ENCODE measurements at places on chromosomes 6 and 20.
A peak's percentile ranks its signal among the peaks of the same experiment; 100 is the strongest.

DNA sequence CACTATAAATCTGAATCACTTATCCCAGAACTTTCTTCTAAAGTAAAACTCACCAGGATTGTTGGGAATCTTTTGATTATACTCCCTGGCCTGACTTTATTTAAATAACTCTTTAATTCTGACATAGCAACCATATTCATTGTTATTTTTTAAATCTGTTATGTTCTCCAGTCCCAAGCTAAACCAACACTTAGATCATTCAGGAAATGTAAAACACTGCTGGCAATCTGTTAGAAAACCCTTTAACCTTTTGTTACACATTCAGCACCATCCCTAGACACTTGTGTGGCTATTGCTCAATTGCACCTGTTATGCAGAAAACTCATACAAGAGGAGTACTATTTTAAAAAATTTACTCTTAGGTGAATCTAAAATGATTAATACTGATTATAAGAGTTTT, 101.8 kb upstream of the NHSL1 start:
- DNase-seq: no peak

- no peak for DNase-seq
Measured at GRCh38 chr20:56932575-56933330, 303.6 kb downstream of the TFAP2C start.

DNA sequence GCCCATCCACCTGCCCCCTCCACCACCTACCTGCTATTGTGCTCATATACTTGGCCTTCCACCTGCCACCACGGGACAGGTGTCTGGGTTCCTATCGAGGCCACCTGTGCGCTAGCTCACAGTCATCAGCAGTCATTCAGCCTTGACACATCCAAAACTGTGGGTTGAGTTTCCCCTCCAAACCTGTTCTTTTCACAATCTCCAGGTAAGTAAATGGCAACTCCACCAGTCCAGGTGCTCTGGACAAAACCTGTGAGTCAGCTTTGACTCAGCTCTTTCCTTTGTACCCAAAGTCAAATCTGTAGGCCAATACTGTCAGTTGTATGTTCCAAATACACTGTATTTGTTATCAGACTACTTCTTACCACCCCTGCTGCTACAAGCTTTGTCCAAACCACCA, 52.6 kb downstream of the SPTLC3 start:
- DNase-seq: no peak

GRCh38 chr20:37144856-37145404, 34.2 kb upstream of the RPN2 start:
- no peak for DNase-seq

DNA sequence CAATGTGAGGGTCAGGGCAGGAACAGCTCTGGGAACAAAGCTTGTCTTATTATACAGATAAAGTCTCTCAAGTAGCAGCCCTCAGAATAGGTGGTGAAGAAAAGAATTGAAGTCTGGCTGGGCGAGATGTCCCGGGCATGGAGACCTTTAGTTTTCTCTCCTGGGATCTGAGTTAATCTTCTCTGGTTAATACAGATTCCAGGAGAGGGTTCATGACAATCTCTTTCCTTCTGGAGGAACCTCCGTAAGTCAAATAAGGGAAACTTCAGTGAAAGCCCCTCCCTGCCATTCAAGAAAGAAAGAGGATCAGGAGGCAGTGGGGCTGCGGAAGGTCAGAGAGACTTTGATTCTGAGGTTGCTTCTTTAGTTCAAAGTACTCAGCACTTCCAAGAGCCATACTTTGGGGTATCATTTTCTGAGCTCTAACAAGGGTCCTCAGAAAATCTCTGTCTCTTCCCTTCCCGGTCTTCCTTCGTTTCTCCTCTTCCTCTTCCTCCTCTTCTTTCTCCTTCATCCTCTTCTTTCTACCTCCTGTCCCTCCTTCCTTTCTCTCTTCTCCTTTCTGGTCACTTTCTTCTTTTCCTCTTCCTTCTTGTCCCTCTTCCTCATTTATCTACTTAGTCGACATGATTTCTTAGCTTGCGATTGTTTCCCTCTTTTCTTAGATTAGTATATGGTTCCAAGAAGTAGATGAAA, 4.6 kb upstream of the ZNF184 start:
- DNase-seq: no peak

GRCh38 chr20:46914789-46915379, 20.2 kb downstream of the EYA2 start:
- DNase-seq: no peak

- DNase-seq: peak; percentile 54
Measured at GRCh38 chr6:167892835-167893815, 66.4 kb downstream of the AFDN start.

- no peak for DNase-seq
Measured at GRCh38 chr6:138382498-138383265, 5.0 kb downstream of the SMIM28 start.

- no peak for DNase-seq
Measured at GRCh38 chr20:58749979-58750378, 57.4 kb downstream of the NPEPL1 start.

DNA sequence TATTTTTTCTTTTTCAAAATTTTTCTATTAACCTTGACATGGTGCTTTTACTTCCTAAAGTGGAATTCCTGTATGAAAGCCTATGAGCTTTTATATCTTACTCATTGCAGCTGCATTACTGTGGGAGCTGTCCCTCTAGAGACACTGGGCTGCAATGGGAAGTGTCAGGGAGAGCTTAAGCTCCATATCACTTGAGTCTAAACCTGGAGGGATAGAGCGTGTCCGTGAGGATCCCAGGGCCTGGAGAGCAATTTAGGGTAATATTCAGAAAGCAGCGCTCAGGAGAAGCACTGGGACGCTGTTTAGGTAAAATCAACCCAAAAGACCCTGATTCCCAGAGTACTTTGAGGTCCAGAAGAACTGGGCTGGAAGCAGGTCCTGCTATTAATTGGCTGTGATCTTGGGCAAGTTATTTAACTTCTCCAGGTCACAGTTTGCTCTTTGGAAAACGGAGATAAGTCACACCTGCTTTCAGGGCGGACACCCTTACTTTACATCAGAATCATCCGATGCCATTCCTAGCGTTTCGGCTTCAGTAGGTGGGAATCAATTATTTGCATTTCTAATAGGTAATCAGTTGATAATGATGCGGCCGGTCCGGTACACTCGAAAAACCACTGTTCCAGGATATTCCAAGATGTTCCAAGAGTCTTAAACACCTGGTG, 628 bp upstream of the ERGIC3 start:
- DNase-seq: no peak

DNA sequence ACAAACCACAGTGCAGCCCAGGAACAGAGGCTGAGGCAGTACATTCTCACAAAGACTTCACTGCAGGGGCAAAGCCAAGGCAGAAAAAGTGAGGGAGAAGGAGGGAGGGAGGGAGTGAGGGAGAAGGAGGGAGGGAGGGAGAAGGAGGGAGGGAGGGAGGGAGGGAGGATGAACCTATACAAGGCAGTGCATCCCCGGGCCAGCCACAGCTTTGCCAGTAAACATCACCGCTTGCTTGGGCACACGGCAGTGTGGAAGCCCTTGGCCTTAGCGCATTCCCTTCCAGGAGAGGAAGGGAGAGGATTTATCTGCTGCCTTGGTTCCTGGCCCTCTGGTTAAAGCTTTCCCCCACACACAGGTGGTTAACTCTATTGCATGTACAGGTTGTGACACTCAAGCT, 234.0 kb downstream of the PTPRT start:
- no peak for DNase-seq

DNA sequence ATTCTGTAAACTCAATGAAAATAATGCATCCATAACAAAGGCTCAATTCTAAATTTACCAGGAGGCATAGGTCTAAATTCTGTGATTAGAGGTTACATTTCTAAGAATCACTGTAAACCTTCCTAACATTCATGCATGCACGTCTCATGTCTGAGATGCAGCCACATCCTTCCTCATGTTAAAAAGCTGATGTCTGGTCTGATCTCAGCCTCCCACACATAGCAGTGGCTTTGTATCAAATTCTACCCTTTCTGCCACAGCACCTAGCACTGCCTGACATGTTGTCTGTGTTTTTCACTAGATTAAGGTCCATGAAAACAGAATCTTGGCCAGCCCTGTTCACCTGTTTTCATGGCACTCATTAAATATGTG, 171.1 kb downstream of the WDR27 start:
- DNase-seq: no peak

DNA sequence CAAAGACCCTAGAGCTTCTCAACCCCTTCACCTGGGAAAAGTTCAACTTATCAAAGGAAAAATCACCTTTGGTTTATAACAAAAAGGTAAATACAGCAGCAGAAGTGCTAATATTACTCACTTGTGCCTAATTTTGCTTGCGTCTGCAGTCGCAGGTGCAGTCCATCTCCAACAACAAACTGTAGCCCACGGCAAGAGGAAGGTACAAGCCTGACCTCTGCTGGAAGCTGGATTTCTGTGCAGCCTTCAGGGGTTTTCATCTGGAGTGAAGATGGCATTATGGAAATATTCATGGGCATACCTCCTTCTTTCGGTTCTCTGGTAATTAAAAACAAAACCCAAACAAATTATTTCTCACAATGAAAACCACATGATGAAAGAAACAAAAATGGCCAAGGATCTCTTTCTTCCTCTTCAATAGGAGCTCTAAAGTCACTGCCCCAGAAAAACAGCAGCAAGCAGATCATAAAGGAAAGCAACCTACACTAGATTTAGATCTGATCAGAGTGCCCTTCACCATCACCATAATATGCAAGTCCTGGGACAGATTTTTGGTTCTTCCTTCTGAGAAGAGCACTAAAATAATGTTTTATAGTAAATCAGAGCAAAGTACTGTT, 7.8 kb downstream of the UBE3D start:
- peak; percentile 54 for DNase-seq

DNA sequence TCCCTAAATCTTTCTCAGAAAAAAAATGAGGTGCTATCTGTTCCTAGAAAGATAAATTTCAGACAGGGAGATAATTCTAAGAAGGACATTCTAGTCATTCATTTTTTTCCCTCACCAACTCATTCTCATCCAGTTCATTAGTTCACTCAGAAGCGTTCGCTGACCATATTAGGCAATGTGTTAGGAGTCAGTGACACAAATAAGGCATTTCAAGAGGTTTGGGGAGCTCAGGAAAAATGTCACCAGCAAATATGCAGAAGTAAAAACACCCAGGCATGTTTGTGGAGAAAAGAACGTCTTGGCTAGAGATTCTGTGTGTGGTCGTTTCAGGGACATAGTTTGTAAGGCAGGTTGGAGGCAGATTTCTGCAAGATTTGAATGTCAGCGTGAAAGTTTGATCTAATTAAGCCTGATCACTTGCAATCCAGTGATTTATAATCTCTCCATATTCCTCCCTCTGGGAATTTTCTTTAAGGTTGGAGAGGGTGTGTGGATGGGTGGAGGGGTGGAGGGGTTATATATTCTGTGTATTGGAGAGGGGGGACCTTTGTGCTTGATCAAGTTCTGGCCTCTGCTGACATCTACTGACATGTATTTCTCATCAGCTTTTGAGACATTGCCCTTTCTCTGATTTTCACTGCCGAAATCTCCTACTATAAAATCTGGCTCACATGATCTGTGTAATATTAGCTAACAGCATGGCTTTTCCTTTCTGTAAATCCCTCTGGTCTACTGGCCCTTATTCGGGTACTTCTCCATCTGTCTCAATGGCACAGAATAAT, 3.6 kb downstream of the MYCT1 start:
- DNase-seq: no peak

DNA sequence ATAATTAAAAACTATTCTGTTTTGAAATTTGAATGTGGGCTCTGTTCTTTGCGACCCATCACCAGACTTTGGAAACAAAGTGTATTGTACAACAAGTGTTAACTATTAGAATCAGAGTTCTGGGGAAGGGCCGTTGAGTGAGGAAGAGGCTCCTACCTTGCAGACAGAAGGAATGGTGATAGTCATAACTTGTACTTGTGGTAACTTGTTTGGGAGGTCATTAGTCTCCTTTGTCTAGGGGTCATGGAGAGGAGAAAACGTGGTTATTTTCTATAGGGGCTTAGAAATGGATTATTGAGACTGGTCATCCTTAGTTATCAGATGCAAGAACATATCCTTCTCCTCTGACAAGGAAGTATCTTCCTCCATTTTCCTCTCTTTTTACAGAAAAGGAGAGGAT, 174.8 kb downstream of the BMP2 start:
- DNase-seq: no peak

GRCh38 chr6:105319331-105319730, 83.6 kb downstream of the PREP start:
- peak; percentile 32 for DNase-seq

DNA sequence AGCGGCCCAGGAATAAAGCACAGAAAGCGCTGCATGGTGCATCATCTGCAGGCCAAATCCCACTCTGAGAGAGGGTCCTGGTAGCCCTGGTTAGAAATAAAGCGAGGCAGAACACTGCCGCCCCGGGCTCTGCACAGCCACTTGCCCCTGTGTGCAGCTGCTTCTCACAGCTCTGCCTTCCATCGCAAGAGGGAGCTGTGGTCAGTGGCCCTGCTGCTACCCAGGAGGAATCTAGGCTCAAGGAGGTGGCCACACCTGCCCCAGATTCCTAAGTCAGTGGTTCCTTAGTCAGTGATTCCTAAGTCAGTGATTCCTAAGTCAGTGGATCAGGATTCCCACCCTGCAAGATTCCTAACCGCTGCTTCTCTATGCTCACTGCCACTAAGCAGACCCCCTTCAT, 8.8 kb downstream of the CDH4 start:
- DNase-seq: peak; percentile 51

DNA sequence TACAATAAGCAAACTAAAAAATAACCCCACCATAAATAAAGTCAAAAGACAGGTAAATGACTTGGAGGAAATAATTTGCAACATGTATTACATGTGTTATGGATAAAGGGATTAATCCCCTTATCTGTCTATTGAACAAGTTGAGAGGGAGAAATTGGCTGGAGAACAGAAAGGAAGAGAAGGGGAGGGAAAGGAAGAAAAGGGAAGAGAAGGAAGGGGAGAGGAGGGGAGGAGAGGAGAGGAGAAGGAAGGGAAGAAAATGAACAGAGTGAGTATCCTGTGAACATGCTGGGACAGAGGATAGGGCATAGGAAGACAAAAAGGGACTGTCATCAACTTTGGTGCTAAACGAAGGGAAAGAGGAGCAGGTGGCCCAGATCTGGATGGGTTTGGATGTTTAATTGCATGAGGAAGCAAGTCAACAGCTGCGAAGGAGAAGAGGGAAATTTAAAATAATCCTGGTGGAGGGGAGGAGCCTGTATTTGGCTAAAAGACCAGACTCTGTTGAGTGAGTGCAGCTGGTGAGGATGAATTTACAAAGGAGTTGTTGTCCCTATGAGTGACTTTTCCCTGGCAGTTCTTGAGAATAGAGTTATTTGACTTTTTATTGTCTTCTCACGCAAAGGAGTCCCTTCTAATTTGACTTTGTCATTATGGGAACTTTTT, 14.2 kb upstream of the SHLD1 start:
- DNase-seq: no peak

DNA sequence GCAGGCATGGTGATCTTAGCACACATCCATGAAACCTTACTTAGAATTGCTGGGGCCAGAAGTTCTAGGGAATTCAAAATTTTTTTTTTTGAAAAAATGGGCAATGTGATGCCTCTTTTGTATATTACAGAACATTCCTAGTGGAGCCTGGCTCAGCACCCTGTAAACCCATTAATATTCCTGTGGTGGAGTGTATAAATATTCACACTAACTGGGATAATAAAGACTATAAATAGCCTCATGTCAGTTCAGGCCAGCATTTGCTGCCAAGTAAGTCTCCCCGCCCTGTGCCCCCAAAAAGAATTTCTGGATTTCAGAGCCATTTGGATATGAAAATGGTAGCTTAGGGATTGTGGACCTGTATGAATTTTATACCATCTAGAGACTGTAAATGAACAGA, 14.8 kb downstream of the BANF2 start:
- DNase-seq: no peak
